Activated CD4-positive, alpha-beta T cell treated with anti-CD3 and anti-CD28 coated beads, Interleukin-2, amount 10 ng/mL, durations not matched to agents 7 days and 5 days (primary cell): ENCODE measurements at places on chromosomes 11 and 22. TPM values are rescaled to one million over a fixed set of nuclear protein-coding genes. Genes with fewer than 3 reads are reported as not detected.

GRCh38 chr11:128398517-128399250, 188.7 kb downstream of the ETS1 start:
- no peak overlapping the region for H3K4me3 ChIP-seq
- H3K27ac ChIP-seq, result peak overlapping the region; percentile 65
- no peak for DNase-seq
- peaks cover 14% of the 10 kb centered on the region for H3K4me1 ChIP-seq
- no peaks in the 10 kb centered on the region for H3K27me3 ChIP-seq

- H3K27me3 ChIP-seq, result no peaks in the 10 kb centered on the region
- no peaks in the 10 kb centered on the region for H3K4me1 ChIP-seq
- DNase-seq, result no peak
- H3K36me3 ChIP-seq, result no peaks in the 10 kb centered on the region
- H3K4me3 ChIP-seq, result no peak overlapping the region
- no peak overlapping the region for H3K27ac ChIP-seq
Measured at GRCh38 chr11:43987384-43988039, 45.1 kb downstream of the C11orf96 start.

Gene CRYBA4
- not detected for total RNA-seq

DNA sequence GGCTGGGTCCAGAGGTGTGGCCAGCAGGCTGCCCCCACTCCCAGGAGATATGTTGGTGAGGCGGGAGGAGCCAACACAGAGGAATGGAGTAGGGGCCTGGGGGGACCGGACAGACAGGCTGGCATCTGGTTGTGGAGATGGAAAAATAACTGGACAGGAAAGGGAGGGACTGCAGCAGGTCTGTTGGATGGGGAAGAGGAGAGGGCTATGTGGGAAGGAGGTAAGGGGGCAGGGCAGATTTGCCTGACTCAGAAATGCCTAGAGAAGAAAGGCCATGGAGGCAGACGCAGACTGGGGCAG, 160.4 kb downstream of the TRIM29 start:
- no peak overlapping the region for H3K4me3 ChIP-seq
- H3K36me3 ChIP-seq, result no peaks in the 10 kb centered on the region
- H3K27me3 ChIP-seq, result no peaks in the 10 kb centered on the region
- no peak for DNase-seq
- H3K27ac ChIP-seq, result no peak overlapping the region

DNA sequence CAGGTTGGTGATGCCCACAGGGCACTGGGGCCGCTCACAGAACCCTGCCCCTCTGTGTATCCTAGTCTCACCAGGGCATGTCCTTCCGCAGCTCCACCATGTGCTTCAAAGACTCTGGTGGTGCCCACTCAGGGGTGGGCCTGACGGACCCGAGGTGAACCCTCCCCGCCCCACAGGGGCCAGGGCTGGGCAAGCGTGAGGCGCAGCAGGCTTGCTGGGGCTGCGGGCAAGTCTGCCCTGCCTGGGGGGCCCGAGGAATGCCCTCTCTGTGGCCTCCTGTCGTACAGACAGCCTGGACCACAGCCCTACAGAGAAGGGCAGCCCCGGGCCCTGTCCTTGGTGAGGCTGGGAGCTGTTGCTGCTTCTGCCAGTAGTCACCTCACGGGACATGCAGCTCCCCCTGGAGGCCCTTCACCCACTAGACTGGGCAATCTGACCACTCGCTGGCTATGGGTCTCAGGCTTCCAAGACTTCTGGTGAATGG, 40.2 kb downstream of the TBX1 start:
- H3K36me3 ChIP-seq, result no peaks in the 10 kb centered on the region
- DNase-seq, result no peak
- no peaks in the 10 kb centered on the region for H3K27me3 ChIP-seq
- H3K27ac ChIP-seq, result no peak overlapping the region
- no peaks in the 10 kb centered on the region for H3K4me1 ChIP-seq
- H3K4me3 ChIP-seq, result no peak overlapping the region
